ENCODE measurements at places on chromosomes 1 and 21.

DNA sequence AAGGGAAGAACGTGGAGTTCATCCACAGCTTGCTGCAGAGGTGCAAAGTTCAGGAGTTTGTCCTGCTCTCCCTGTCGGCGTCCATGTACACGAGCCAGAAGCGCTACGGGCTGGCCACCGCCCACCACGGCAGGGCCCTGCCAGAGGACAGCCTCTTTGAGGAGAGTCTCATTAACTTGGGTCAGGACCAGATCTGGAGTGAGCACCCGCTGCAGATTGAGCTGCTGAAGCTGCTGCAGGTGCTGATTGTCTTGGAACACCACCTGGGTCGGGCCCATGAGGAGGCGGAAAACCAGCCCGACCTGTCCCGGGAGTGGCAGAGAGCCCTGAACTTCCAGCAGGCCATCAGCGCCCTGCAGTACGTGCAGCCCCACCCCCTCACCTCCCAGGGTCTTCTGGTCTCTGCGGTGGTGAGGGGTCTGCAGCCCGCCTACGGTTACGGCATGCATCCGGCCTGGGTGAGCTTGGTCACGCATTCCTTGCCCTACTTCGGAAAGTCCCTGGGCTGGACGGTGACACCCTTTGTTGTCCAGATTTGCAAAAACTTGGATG, 73.8 kb upstream of the MORC3 start:
- DNase-seq = no peak

GRCh38 chr1:16321176-16321867, 31.0 kb downstream of the FBXO42 start:
- no peak for DNase-seq

DNA sequence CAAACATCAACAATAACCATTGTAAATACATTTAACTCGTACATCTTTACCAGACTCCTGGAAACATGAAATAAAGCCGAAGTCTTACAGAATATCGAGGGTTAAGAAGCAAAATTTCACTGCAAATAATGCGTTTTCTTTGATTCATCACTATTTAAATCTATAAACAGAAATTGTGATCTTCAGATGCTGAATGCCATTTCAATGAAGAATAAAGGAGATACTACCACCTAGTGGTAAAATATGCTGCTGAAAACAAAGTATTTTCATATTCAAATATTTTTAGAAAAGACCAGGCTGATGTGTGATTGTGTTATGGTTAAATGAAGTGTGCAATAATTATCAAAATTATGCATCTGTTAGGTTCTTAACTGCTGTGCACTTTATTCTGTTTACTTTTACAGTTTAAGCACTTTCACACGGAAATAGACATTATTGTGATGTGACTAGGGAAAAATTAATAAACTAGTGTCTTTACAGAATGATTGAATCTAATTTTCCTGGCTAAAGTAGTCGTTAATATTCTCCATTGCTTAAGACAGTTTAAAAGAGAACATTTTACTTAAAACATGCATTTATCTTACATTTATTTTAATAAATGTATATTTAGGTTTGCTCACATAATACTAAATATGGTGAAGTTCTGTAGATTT, 1093.1 kb downstream of the MRPL39 start:
- peak; percentile 24 for DNase-seq

DNA sequence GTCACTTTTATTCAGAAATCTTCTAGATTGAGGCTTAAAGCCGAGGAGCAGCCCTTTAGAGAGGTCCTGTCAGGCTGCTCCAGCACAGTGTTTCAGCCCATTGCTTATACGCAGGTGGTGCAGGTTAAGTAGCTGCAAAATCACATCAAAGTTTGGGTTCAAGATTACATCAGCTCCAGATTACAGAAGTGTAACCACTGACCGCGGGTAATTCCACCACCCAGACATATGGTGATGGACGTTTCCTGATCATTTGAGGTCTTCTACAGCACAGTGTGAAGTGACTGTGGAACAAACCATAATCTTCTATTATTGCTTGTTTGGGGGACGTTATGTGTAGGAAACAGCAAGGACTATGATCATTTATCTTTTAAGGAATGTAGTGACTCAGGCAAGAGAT, 11.8 kb downstream of the C1orf115 start:
- no peak for DNase-seq

GRCh38 chr1:223815020-223815853, 30.5 kb downstream of the TP53BP2 start:
- DNase-seq = no peak
